ENCODE measurements at places on chromosomes 1 and 21.

- DNase-seq: no peak
Measured at GRCh38 chr21:32603131-32603530, 9.0 kb downstream of the CFAP298 start.

- DNase-seq: no peak
Measured at GRCh38 chr1:93148001-93148400, 32.2 kb downstream of the TMED5 start.

GRCh38 chr1:111141245-111142220 lies 1.5 kb downstream of the CEPT1 start:
- no peak for DNase-seq

- no peak for DNase-seq
Measured at GRCh38 chr1:50214717-50215116, 106.0 kb downstream of the ELAVL4 start.

DNA sequence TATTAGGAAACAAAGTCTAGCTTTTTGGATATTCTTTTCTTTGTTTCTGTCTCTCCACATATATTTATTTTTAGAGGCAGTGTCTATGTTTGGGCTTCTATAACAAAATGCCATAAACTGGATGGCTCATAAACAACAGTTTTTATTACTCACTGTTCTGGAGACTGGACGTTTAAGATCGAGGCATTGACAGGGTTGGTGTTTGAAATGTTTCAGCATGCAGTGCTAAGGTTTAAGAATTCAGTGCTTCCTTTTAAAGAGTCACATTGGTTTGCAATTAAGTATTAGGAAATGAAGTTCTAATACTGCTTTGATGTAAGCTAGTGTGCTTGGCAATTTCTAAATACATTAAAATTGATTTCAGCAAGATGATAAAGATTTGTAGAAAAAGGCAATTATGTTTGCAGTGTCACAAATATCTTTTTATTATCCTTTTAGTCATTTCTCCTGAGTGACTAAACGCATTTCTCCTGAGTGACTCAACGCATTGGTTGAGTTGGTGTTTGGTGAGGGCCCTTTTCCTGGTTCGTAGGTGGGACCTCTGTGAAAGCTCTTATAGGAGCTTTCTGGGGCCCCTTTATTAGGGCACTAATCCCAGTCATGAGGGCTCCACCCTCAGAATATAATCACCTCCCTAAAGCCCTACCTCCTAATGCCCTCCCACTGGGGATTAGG lies 317.0 kb downstream of the USP25 start:
- DNase-seq: no peak

- DNase-seq: no peak
Measured at GRCh38 chr1:38273196-38273804, 226.7 kb upstream of the POU3F1 start.

- DNase-seq: no peak
Measured at GRCh38 chr1:21922090-21923013, 14.8 kb downstream of the HSPG2 start.

DNA sequence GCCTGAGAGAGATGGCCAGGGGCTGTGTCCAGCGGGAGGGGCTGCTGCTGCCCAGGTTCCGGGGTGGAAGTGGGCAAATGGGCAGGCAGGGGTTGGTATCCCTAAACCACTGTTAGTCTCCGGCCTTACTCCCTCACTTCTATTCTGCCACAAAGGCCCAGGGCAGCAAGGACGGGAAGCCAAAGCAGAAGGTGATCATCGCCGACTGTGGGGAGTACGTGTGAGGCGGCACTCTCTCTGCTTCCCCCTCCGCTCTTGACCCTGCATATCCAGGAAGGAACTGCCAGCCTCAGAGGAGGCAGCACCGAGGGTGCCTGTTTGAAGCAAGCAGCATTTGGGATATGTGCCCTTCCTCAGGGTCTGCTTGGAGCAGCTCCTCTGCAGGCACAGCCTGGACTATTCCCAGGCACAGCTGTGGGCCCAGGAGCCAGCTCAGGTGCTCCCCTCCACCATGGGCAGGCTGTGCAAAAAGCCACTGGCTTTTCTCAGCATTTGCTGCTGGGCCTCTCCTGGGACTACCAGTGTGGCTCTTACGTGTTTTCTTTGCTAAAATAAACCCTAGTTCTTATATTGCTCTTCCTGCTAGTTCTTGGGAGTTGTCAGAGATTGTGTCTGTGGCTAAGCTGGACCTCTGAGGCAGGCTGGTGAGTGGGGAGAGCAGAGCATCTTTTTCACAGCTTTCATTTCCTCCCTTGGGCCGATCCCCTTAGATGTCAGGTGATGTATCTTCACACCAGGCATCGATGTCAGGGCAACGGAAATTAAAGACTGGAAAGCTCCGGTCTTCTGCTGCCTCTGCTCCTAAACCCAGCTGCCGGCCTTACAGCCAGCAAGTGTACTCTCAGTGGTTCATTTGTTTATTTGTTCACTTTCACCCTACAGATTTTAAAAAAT lies 14.7 kb downstream of the PPIE start:
- no peak for DNase-seq

- DNase-seq: no peak
Measured at GRCh38 chr1:233277637-233278606, 17.6 kb downstream of the PCNX2 start.

GRCh38 chr21:35406635-35407034 lies 357.5 kb upstream of the RUNX1 start:
- DNase-seq: no peak

DNA sequence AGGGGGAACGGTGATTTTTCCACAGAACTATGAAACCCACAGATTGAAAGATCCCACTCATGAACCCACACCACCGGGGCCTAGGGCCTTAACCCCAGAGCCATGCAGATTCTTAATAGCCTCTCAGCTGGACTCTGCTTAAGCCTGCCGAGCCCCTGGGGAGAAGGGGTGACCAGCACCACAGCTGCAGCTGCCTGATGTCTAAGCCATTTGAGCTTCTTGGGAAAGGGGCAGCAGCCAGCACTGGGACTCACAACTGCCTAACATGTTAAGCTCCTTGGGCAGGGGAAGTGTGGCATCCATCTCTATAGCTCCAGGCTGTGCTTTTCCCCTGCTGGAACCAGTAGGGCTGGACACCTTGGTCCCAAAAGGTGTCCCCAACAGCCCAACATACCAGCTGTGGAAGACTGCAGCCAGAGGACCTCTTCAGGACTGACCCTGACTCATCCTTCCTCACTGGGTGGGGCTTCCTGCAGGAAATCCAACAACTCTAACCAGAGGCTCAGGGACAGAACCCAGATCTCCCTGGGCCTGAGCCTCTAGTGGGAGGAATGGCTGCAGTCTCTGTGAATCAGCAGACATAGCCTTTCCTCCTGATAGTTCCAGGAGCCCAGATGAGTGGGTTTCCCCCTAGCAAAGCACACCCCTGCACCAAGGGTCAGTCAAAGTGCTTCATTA lies 34.6 kb upstream of the FMO3 start:
- no peak for DNase-seq

- DNase-seq: no peak
Measured at GRCh38 chr1:174912264-174912663, 87.5 kb upstream of the CACYBP start.

- no peak for DNase-seq
Measured at GRCh38 chr1:209807509-209807908, 1.6 kb upstream of the IRF6 start.

GRCh38 chr1:160149716-160150115 lies 1.7 kb upstream of the ATP1A4 start:
- DNase-seq: no peak

GRCh38 chr1:40898431-40898901 lies 36.3 kb upstream of the CITED4 start:
- no peak for DNase-seq

GRCh38 chr1:183776731-183777130 lies 28.2 kb upstream of the RGL1 start:
- no peak for DNase-seq

GRCh38 chr1:183237046-183237445 lies 51.0 kb downstream of the LAMC2 start:
- no peak for DNase-seq

GRCh38 chr1:201859424-201859823 lies 29.3 kb upstream of the SHISA4 start:
- DNase-seq: no peak

DNA sequence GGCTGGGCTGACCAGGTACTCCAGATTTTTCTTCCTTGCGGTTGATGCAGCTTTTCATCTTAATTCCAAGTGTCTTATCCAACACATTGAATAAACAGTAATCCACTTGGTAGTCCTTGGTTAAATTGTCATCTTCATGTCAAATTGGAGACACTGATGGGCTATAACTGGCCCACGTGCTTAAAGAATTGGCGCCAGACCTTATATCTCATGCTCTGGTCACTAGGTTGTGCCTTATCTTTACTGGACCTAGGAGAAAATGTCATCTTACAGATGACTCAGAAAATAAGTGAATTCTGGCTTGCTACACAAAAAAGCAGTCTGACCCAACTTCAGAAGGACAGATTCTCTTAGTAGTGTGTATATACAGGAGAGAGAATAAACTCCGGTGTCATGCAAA lies 16.2 kb downstream of the LRRC42 start:
- DNase-seq: no peak

- no peak for DNase-seq
Measured at GRCh38 chr1:191890433-191891088, 267.7 kb upstream of the RGS18 start.

- DNase-seq: no peak
Measured at GRCh38 chr1:53755874-53756273, 16.9 kb upstream of the GLIS1 start.

DNA sequence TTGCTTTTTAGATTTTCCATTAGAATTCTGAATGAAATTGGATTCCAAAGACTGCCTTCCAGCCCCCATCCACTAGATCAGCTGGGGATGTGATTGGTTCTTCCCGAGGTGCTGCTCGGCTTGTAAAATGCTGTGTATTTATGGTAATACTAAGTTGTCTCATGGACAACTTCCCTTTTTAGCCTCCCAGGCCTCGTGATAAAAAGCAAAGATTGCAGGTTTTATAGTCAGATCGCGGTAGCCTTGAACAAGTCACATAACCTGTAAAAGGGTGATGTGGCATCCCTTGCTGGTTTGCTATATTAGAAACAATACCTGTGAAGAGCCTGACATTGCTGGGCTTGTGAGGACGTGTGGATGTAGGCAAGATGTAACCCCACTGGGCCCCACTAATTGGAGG lies 10.4 kb downstream of the MUL1 start:
- no peak for DNase-seq
